ENCODE measurements at places on chromosomes 7 and 10. TPM values are rescaled to one million over a fixed set of nuclear protein-coding genes. Genes with fewer than 3 reads are reported as not detected.

The TRDMT1 gene
- 12.0 TPM for polyA plus RNA-seq

The RHOBTB1 gene
- not detected for polyA plus RNA-seq

The UCMA gene
- not detected for polyA plus RNA-seq

The TLL2 gene
- polyA plus RNA-seq = 2.6 TPM

The OPALIN gene
- polyA plus RNA-seq = not detected

The HOXA3 gene
- 48.8 TPM for polyA plus RNA-seq

The KIAA1549 gene
- polyA plus RNA-seq = not detected

The MACC1 gene
- polyA plus RNA-seq = 0.05 TPM

The VIPR2 gene
- 6.9 TPM for polyA plus RNA-seq

The SLC26A3 gene
- polyA plus RNA-seq = not detected

The CLDN4 gene
- polyA plus RNA-seq = 0.70 TPM

The GPRIN2 gene
- polyA plus RNA-seq = not detected

The ADAMTS14 gene
- 14.2 TPM for polyA plus RNA-seq

The DLX5 gene
- polyA plus RNA-seq = 4.0 TPM

The CRHR2 gene
- polyA plus RNA-seq = 3.2 TPM

The ZNF316 gene
- polyA plus RNA-seq = 26.6 TPM

The FAM20C gene
- 27.4 TPM for polyA plus RNA-seq

The GIMAP7 gene
- polyA plus RNA-seq = 13.2 TPM

The SPDYE8 gene
- not detected for polyA plus RNA-seq

The FGFR2 gene
- 1.2 TPM for polyA plus RNA-seq

The COX19 gene
- not detected for polyA plus RNA-seq

The SPDYE9 gene
- 0.18 TPM for polyA plus RNA-seq

The CFAP46 gene
- polyA plus RNA-seq = 0.54 TPM

The C10orf62 gene
- not detected for polyA plus RNA-seq

The NKX1-2 gene
- polyA plus RNA-seq = not detected

The LRRC4 gene
- polyA plus RNA-seq = 2.3 TPM

The DNAJC9 gene
- 21.3 TPM for polyA plus RNA-seq

The LRRD1 gene
- polyA plus RNA-seq = 0.59 TPM

The NEURL1 gene
- polyA plus RNA-seq = 42.8 TPM

The AKR1C4 gene
- polyA plus RNA-seq = not detected

The MET gene
- polyA plus RNA-seq = 20.1 TPM

The GIGYF1 gene
- 20.7 TPM for polyA plus RNA-seq
